ENCODE measurements at places on chromosomes 13 and 19. TPM values are rescaled to one million over a fixed set of nuclear protein-coding genes. Genes with fewer than 3 reads are reported as not detected.

GRCh38 chr13:50200569-50200968 lies 185.3 kb downstream of the KCNRG start:
- no peak for DNase-seq

Gene VSTM1
- not detected for polyA plus RNA-seq

- DNase-seq = no peak
Measured at GRCh38 chr13:113552079-113552478, 32.5 kb upstream of the TFDP1 start.

GRCh38 chr13:86425170-86425815 lies 626.1 kb upstream of the SLITRK6 start:
- no peak for DNase-seq

DNA sequence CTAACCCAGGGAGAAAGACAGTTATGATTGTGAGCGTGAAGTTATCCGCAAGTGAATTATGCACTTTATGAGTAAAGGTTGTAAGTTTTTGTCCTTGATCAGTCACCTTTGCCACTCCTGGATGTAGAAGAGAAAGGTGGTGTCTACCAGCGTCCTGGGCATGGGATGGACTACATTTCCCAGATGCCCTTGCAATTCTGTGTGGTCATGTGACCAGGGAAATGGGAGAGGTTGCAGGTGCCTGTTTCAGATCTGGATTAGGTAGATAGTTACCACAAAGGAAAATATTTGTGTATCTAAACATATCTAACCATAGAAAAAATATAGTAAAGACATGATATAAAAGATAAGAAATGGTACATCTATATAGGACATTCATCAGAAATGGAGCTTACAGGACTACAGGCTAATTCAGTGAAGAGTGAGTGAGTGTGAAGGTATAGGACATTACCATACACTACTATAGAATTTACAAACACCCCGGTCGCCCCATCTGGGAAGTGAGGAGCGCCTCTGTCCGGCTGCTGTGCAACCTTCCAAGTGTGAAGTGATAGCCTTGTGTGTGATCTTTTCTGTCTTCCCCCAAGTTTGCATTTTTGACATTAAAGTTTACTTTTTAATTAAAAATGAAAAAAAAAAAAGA lies 51.6 kb upstream of the CACNA1A start:
- no peak for DNase-seq

DNA sequence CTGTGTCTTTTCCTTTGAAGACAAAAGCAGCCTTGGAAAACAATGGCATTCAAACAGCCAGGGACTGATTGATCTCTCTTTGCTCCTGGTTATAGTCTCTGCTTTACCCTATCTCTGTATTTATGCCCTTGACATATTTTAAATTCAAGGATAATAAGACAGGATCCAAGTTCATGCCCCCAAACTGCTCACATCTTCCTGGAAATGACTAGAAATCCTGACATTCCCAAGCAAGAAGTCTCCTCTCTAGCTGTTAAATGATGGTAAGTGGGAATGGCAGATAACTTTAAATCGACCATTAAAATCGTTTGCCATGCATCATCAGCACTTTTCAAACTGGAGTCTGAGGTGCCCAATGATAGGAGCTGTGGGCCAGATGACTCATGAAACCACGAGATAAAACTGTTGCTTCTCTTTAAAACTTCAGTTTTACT lies 435.6 kb downstream of the FOXO1 start:
- no peak for DNase-seq

Gene SLC1A6
- not detected for polyA plus RNA-seq

GRCh38 chr13:95388420-95389079 lies 87.3 kb upstream of the ABCC4 start:
- no peak for DNase-seq

Gene SMAD9
- polyA plus RNA-seq = 0.08 TPM

- DNase-seq = no peak
Measured at GRCh38 chr13:32984857-32985626, 31.2 kb upstream of the KL start.

- no peak for DNase-seq
Measured at GRCh38 chr13:79631051-79631659, 150.2 kb downstream of the NDFIP2 start.

Gene IQCN
- 0.28 TPM for polyA plus RNA-seq

Gene AKAP8
- 13.6 TPM for polyA plus RNA-seq

GRCh38 chr19:11949201-11949600 lies 15.6 kb upstream of the ZNF763 start:
- DNase-seq = no peak

DNA sequence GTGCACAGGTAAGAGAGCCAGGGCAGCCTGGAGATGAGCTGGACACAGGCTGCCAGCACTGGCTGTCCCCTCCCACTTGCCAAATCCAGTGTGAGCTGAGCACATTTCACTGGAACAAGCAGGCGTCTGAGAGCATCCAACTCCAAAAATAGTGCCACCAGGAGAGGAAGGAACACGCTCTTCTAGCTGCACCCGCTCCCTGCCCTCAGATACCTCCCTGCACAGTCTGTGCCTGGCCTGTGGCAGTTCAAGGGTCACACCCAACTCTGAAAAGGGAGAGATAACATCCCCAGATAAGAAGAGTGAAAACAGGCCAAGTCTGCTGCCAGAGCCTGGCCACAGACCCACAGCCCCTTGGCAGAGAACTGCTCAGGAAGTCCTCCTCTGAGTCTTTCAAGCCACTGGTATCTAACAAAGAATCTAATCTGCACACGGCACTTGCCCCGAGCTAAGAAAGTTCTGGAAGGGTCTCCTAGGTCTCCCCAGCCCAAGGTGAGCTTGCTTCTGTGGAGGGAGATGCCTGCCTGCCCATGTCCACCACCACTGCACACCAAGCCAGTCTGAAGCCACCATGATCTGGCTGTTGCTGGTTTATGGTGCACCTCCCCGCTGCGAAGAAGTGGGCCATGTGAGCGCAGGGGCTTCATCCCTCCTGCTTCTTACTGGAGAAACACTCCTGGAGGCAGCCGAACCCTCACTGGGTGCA lies 14.7 kb downstream of the ELL start:
- DNase-seq = no peak

Data from CD4-positive, CD25-positive, alpha-beta regulatory T cell (primary cell).